ENCODE measurements at places on chromosomes 12 and 14. TPM values are rescaled to one million over a fixed set of nuclear protein-coding genes. Genes with fewer than 3 reads are reported as not detected.

- H3K36me3 ChIP-seq = no peaks in the 10 kb centered on the region
- H3K4me1 ChIP-seq = no peaks in the 10 kb centered on the region
- no peak overlapping the region for H3K4me3 ChIP-seq
- DNase-seq = no peak
Measured at GRCh38 chr12:127640181-127640886, 626.6 kb upstream of the TMEM132C start.

- no peak overlapping the region for H3K27ac ChIP-seq
- no peaks in the 10 kb centered on the region for H3K36me3 ChIP-seq
- H3K4me1 ChIP-seq = no peaks in the 10 kb centered on the region
- DNase-seq = no peak
- H3K4me3 ChIP-seq = no peak overlapping the region
- H3K27me3 ChIP-seq = peaks cover 12% of the 10 kb centered on the region
Measured at GRCh38 chr14:51357250-51357649, 117.2 kb downstream of the TMX1 start.

DNA sequence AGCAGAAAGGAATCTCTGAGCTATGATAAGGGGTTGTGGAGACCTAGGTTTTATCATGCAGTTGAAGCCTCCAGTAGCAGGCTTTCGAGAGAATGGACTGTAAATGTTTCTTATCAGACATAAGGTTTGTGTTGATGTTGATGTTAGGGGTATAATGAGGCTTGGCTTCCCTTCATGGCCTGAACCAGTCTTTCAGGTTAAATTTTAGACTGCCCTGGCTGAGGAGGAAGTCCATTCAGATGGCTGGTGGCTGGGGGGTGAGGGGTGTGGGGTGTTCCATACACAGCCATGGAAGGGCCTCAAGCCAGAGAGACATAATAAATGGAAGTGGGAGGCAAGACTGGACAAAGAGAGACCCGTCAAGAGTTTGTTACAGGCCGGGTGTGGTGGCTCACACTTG, 65.1 kb downstream of the IRF2BPL start:
- H3K27me3 ChIP-seq = no peaks in the 10 kb centered on the region
- peak overlapping the region; percentile 69 for H3K27ac ChIP-seq
- no peak for DNase-seq
- H3K36me3 ChIP-seq = no peaks in the 10 kb centered on the region

DNA sequence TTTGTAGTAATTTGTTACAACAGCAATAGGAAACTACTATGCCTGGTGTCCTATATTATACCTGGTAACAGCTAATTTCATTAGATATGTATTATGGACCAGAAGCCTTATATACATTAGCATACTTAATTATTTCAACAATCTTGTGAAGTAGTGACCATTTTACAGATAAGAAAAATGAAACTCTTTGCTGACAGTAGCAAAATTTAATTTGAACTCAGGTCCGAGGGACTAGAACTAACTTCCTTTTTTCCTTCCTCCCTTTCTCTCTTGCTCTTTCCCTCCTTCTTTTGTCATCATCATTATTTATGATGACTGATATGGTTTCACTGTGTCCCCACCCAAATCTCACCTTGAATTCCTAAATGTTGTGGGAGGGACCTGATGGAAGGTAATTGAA, 482.0 kb downstream of the SNAPC1 start:
- no peak for DNase-seq
- H3K4me1 ChIP-seq = no peaks in the 10 kb centered on the region
- peaks cover 4% of the 10 kb centered on the region for H3K27me3 ChIP-seq

DNA sequence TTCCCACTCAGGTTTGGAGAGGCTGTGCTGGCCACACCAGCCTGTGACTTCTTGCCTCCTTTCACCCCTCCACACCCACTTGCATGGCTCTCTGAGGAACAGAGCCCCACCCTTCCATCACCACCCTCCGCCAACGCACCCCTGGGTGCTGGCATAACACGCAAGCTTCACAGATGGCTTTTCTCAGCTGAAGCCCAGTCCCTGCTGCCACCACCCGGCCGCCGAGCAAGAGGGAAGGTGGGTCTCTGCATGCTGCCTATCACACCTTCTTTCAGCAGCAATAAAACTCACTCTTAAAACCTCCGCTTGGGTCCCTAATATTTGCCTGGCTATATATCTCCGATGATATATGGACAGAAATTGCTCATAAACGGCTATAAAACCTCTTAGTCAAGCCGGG, 41.6 kb downstream of the SMUG1 start:
- no peak overlapping the region for H3K4me3 ChIP-seq
- no peak for DNase-seq
- H3K36me3 ChIP-seq = no peaks in the 10 kb centered on the region
- peaks cover 2% of the 10 kb centered on the region for H3K4me1 ChIP-seq
- H3K27ac ChIP-seq = no peak overlapping the region
- H3K27me3 ChIP-seq = peaks cover 58% of the 10 kb centered on the region

DNA sequence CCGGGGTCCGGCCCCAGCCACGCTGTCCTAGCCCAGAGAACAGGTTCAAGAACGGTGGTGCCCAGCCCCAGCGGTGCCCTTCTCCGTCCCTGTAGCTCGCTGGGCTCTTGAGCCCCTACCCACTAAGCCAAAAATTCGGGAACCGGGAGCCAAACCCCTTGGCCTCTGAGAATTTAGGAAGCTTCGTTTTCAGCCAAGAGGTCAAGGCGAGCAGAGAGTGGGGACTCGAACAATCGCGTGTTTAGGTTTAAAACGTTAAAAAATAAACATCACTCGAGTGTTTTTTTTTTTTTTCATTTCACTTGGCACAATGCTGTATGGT, 6.2 kb downstream of the SIX1 start:
- no peak for DNase-seq
- peaks cover 35% of the 10 kb centered on the region for H3K4me1 ChIP-seq
- H3K27ac ChIP-seq = no peak overlapping the region
- peak overlapping the region; percentile 57 for H3K4me3 ChIP-seq

DNA sequence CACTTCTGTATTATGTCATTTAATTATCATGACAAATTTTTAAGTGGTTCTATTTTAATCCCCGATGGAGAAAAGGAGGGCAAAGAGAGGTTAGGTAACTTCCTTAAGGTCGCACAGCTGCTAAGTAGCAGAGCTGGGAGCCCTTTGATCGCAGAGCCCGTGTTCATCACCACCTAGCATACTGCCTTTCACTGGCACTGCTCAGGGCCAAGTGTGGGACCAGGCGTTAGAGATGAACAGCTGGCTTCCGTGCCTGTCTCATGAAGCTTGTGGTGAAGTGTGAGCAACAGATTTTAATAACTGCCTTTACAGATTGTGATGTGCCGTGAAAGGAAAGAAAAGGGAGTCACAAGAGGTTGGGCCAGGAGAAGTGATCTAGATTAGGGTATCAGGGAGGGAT, 273.6 kb downstream of the AKAP6 start:
- H3K4me1 ChIP-seq = no peaks in the 10 kb centered on the region
- no peak overlapping the region for H3K4me3 ChIP-seq
- H3K27ac ChIP-seq = no peak overlapping the region
- DNase-seq = no peak

DNA sequence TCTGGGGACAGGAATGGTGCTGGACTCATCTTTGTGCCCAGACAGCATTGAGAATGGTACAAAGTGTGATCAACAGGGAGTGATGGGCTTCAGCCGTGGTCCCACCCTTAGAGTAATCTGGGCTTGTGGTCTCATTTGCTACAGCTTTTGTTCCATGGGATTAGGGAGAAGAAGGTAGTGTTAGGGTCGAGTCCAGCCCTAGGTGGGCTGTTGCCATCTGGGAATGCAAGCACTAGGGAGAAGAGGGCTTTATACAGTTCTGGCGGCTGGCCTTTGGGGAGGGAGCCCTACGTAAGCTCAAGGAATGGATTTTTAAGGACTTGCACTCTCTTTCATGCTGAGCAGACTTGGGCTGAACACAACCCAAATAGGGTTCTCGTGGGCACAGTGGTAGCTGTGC, 4.9 kb downstream of the PLEKHG3 start:
- H3K27ac ChIP-seq = peak overlapping the region; percentile 89
- H3K4me1 ChIP-seq = peaks cover 35% of the 10 kb centered on the region
- DNase-seq = no peak

GRCh38 chr12:64083285-64084210, 138.5 kb downstream of the KICS2 start:
- peaks cover 11% of the 10 kb centered on the region for H3K27me3 ChIP-seq
- no peak for DNase-seq
- no peak overlapping the region for H3K4me3 ChIP-seq
- H3K36me3 ChIP-seq = no peaks in the 10 kb centered on the region
- H3K27ac ChIP-seq = no peak overlapping the region
- H3K4me1 ChIP-seq = no peaks in the 10 kb centered on the region

GRCh38 chr12:107241411-107241810, 148.1 kb upstream of the CRY1 start:
- peaks cover 38% of the 10 kb centered on the region for H3K4me1 ChIP-seq
- peaks cover 13% of the 10 kb centered on the region for H3K27me3 ChIP-seq
- no peak for DNase-seq

DNA sequence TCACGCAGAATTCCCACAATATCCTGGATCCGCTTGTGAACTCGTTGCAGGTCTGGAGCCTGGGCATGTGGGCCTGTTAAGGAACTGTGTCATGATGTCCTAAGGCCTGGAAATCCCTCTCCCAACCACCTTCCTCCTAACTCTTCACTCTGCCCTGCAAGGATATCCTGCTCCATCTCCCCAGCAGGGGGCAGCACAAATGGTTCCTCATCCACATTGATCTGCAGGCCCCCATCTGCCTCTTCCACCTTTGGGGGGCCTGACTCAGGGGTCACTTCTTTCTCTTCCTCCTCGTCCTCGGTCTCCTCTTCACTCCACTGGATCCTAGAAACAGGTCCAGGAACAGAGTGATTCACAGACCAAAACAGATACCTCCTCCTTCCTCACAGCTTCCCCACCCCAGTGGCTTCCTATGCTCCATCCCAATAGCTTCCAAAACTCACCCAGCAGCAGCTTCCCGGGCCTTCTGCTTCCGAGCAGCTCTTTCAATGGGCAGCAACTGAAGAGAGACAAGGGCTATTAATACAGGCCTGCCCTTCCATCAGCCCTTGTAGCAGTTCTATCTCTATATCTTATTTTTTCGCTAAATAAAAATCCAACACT, 4.5 kb downstream of the NOP2 start:
- H3K27ac ChIP-seq = peak overlapping the region; percentile 77
- peaks cover 31% of the 10 kb centered on the region for H3K4me1 ChIP-seq
- DNase-seq = peak; percentile 35
- H3K27me3 ChIP-seq = no peaks in the 10 kb centered on the region

DNA sequence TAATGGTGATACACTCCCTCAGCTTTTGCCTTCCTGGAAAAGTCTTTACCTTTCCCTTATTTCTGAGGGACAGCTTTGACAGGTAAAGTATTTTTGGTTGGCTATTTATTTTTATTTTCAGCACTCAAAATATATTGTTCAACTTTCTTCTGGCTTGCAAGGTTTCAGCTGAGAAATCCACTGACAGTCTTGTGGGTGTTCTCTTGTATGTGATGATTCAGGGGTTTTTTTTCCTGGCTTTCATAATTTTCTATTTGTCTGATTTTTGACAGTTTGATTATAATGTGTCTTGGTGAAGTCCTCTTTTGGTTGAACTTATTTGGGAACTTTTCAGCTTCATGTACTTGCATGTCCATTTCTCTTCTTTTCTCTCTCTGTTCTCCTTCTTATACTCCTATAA, 73.7 kb upstream of the OTOGL start:
- no peak overlapping the region for H3K27ac ChIP-seq
- no peak overlapping the region for H3K4me3 ChIP-seq
- peaks cover 17% of the 10 kb centered on the region for H3K27me3 ChIP-seq
- no peaks in the 10 kb centered on the region for H3K4me1 ChIP-seq
- no peak for DNase-seq

GRCh38 chr12:90630006-90630405, 325.0 kb downstream of the CCER1 start:
- H3K36me3 ChIP-seq = no peaks in the 10 kb centered on the region
- H3K27me3 ChIP-seq = no peaks in the 10 kb centered on the region
- no peak overlapping the region for H3K27ac ChIP-seq

Gene C14orf39
- total RNA-seq = not detected

Gene INTS13
- 19.5 TPM for total RNA-seq

Gene KRT71
- not detected for total RNA-seq

Gene RPL10L
- total RNA-seq = not detected

Gene HVCN1
- 21.2 TPM for total RNA-seq

Gene SERPINA12
- not detected for total RNA-seq

Gene RFX4
- not detected for total RNA-seq

Measured in naive thymus-derived CD8-positive, alpha-beta T cell (primary cell).